ENCODE measurements at places on chromosomes 13 and 19.

GRCh38 chr19:584240-585001 is 5.3 kb upstream of the HCN2 start:
- DNase-seq: no peak

GRCh38 chr19:10152100-10152499 is 32.4 kb upstream of the EIF3G start:
- no peak for DNase-seq

- no peak for DNase-seq
Measured at GRCh38 chr13:106115081-106115480, 420.4 kb downstream of the EFNB2 start.

DNA sequence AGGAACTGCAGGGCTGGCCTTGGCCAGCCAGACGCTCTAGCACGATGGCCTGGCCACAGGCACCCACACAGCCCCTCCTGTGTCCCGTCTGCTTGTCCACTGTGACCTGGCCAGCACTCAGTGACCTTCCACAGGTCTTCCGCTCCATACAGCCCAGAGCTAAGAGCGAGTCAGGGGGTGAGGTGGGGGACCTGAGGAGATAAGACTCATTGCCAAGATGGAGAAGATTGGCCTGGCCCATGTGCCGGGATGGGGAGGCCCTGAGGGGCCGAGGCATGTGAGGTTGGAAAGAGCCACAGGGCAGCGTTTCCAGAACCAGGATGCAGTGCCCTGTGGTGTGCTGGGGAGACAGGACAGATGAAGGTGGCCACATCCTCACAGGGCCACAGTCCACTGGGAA is 10.2 kb upstream of the SLC7A9 start:
- DNase-seq: no peak

GRCh38 chr19:46193678-46194077 is 35.9 kb upstream of the IGFL1 start:
- DNase-seq: no peak

DNA sequence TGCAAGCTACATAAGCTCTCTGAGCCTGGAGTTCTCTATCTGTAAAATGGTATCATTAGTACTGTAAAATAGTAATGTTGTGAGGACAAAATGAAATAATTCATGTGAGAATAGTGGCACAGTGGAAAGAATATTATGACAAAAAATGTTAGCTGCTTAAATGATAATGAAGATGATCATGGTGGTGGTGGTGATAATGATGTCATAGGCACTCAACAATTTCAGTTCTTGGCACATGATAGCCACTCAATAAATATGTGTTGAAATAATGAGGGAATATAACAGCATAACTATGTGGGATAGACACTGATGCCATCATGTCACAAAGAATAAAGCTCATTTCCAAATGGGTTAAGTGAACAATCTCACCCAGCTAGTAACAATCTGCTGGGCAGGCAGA is 736.3 kb downstream of the EFNB2 start:
- DNase-seq: no peak

- DNase-seq: no peak
Measured at GRCh38 chr19:19524053-19524452, 4.7 kb upstream of the YJEFN3 start.

- DNase-seq: no peak
Measured at GRCh38 chr13:36157480-36157879, 26.3 kb upstream of the DCLK1 start.
